ENCODE measurements at places on chromosomes 6 and 20.

- DNase-seq, result no peak
Measured at GRCh38 chr6:144378437-144378836, 93.3 kb downstream of the UTRN start.

GRCh38 chr20:16216227-16216913 is 356.9 kb downstream of the KIF16B start:
- no peak for DNase-seq

DNA sequence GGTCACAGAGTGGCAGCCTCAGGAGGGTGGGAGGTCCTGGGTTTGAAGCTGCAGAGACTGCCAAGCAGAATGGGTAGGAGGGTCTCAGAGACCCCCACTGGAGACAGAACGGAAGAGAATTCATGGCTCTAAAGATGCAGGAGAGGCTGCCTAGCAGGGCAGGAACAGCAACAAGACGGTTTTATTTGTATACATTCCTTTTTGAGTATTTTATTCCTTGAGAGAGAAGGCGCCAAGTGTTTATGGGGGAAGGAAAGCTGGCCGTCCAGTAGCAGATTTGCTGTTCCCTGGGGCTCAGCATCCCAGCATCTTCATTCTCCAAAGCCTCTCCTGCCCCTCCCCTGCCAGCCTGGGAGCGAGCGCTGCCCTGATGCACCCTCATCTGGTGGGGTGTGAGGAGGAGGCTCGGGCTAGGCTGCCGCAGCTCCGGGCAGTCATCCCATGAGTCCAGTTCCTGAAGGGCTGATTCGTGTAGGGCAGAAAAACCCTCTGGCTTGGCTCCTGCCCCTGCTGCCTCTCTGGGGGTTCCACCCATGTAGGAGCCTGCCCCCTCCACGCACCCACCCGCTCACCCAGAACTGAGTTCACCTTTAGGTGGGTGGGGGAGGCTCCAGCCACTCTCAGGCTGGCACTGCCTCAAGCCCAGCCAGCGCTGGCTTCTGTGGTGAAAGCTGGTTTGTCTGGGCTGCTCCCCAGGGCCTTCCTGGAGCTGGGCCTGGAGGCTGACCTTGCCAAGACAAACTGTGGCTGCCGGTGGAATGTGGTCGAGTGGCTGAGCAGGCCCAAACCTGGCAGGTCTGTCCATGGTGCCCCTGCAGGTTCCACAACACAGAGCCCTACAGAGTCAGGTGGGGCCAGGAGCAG is 32.4 kb downstream of the CPXM1 start:
- DNase-seq, result no peak

GRCh38 chr20:49045440-49046086 is 549 bp upstream of the CSE1L start:
- no peak for DNase-seq

DNA sequence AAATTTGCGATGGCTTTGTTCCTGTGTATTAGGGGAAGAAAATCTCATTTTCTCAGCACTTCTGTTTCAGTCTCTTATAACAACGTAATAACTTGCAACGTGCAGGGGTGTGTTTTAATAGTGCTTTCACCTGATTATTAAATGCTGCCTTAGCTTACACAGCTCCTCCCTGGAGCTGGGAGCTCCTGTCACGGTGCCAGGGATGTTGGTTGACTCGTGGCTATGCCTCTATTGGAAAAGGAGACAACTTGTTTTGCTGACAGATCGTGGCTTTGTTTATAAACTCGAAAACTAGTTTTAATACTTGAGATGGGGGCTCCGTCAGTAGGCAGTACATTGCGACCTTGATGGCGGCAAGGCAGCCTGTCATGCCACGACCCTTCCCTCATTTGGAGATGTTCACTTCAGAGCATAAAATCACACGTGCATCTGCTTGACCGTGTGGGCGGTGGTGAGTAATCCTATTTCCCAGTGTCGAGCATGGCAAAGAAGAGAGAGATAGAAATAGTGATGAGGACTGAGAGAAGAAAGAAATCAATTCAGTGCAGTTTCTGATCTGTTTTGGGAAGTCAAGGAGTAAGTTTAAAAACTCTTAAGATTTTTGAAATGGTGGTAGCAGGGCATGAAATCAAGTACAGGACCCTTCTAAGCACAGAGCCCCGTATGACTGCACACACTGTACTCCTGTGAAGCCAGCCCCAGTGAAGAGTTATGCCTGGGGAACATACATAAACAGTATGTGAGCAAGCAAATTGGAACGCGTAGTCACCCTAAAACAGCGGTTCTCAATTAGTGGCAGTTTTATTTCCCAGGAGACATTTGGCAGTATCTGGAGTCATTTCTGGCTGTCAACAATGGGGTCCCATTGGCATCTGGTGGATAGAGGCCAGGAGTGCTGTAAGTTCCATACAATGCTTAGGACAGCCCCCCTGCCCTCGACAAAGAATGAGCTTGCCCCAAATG is 147.2 kb downstream of the DOK5 start:
- no peak for DNase-seq

- no peak for DNase-seq
Measured at GRCh38 chr6:34917626-34918285, 28.7 kb downstream of the ANKS1A start.

DNA sequence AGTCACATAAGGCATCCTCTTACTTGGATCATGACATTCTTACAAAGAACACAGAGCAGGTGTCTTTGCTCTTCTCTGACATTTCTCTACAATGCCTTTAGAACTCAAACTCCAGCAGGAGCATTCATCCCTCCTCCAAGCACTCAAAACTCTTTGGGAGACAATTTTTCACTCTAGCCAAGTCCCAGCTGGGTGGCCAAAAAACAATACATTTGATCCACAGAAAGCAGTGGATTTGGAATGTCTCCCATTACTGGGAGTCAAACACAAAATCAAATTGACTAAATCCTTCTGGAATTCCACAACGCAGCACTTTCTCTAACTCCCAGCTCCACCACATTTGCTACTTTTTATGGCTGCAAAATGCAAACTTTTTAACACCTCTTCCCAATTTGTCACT is 108.6 kb upstream of the VGLL2 start:
- DNase-seq, result no peak

- no peak for DNase-seq
Measured at GRCh38 chr20:58586565-58587093, 64.5 kb upstream of the STX16 start.

DNA sequence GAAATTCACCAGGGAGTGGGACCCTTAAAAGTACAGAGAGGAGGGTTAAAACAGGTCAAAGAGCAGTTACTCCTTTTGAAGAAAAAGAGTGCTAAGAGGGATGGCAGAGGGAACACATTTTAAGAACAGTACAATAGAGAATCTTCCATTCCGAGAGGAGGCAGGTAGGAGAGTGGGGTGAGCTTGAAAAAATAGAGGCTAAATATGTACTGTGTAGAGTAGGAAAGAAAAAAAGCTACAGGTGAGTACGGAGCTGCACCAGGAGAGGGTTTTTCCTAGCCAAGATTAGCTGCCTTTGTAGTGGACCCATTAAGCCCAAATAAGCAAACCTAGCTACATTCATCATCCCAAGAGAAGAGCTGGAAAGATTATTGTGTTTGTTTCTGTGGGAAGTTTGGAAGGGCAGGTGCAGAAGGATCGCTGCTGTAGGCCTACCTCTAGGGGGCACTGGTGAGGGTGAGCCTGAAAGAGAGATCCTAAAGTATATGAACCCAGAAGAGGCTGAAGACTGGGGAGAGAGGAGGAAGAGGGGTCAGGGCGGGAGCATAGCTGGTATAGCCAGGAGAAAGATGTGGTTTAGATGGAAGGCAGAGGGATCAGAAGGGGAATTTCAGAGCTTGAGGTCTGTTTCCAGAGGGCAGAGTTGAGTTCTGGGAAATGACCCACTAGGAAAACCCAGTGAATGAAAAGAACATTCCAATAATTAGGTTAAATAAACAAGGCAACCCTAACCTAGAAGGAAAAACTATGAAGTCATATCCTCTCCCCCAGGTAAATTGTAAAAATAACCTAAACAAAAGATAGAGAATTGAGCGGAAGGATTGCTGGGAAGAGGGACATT is 50.2 kb upstream of the HINT3 start:
- peak; percentile 62 for DNase-seq

DNA sequence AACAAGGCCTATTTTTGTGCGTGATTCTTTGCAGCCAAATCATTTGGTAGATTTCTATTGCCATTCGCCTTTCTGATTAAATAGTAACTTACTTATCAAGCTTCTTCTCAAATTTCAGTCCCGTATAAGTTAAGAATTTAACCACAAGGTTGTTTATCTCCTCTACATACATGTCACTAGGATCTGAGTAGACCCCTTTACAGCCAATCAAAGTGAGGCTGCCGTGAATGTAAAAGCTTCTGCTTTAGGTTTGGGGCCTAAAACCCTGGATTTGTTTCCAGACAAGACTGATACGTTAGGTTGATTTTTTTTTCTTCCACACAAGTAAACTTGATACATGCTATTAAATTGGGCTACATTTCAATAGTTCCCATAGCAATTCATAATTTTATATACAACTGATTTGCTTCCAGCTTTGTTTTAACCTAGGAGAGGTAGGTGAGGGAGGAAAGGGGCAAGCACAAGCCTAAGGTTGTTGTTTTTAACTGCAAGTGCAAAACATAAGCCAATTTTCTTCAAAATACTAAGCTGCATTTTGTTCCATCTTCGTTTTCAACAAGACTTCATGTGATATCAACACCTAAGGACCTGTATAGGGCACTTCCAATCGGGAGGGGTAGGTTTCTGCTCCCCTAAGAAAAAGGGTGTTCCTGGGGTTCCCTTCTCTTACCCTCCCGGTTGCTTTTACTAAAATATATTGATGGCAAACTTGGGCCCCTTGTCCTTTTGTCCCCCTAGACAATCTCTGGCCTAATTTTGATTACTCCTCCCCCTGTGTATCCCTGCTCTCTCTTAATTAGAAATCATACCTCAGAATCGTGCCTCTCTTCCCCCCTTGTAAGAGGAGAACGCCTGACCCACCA is 1.7 kb downstream of the RANBP9 start:
- DNase-seq, result peak; percentile 72

- DNase-seq, result no peak
Measured at GRCh38 chr20:39654171-39654570, 692.0 kb downstream of the DHX35 start.

DNA sequence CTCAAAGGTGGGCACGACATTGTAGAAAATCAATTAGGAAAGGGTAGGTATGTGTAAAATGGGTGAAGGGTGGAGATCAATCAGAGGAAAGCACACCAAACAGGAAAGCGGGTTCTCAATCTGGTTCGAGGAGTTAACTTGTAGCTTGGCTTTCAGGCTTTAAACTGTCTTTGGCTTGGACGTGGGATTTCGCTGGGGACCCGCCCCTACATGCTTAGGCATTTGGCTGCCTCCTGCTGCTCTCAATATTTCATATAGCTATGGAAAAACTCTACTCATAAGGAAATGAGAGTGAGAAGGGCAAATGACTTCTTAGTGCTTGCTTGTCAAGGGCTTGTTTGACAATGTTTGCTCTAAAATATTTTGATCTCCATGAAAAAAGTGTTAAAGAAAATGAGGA is 38.1 kb upstream of the PDE7B start:
- DNase-seq, result no peak

GRCh38 chr6:23783901-23784300 is 342.1 kb upstream of the NRSN1 start:
- no peak for DNase-seq

DNA sequence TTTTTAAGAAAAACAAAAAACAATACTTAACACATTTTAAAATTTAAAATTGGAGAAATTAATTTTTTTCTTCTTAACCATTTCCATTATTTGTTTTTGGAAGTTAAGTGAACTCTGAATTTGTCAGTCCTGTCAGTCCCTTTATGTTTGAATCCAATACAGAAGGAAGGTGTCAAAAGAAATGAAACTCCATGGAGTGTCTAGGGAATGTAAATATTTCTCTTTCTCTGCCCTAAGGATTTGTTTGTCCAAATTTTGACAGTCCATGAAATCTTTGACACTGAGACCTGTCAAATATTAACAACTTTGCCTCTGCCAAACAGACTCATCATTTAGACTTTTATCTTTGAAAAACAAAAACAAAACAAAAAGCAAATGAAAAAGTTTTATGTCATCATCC is 166.4 kb downstream of the EPHA7 start:
- no peak for DNase-seq
